Stimulated activated CD4-positive, alpha-beta T cell treated with anti-CD3 and anti-CD28 coated beads, Interleukin-4, amount 100 ng/mL, for 1 hour (primary cell): ENCODE measurements at places on chromosomes 2 and 18.

DNA sequence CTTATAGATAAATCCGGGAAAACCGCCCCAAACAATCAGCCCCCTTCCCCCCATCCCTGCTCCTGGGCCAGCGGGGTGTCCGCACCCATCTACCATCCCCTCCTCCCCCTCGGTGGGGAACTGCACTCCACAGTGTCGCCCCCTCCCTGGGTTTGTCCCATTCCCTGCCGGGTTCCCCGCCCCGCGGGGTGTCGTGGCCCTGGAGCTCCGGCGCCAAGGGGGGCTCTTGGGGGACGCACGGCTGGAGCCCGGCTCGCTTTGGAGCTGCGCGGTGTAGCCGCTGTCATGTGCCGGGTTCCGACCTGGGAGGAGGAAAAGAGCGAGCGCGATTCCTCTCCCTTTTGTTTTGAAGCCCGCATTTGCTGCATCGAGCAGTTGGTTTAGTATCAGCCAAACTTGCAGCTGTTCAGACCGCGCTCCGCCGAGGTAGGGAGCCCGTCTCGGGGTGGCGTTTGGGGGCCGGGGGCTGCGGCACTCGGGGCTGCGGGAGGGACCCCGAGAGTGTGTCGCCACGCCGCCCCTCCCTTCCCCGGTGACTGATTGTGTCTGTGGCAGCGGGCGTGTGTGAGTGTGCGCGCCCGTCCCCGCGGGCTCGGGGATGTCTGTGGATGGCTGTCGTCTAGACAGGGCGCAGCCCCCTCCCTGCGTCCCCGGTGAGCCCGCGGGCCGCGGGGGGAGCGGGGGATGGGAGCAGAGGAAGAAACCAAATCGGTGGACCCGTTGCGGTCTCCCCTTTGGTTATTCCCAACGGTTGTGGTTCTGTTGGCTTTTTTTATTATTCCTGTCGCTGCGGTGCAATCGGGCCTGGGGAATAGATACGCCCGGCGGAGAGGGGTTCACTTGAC lies 797 bp downstream of the CTIF start:
- DNase-seq, result peak; percentile 34

DNA sequence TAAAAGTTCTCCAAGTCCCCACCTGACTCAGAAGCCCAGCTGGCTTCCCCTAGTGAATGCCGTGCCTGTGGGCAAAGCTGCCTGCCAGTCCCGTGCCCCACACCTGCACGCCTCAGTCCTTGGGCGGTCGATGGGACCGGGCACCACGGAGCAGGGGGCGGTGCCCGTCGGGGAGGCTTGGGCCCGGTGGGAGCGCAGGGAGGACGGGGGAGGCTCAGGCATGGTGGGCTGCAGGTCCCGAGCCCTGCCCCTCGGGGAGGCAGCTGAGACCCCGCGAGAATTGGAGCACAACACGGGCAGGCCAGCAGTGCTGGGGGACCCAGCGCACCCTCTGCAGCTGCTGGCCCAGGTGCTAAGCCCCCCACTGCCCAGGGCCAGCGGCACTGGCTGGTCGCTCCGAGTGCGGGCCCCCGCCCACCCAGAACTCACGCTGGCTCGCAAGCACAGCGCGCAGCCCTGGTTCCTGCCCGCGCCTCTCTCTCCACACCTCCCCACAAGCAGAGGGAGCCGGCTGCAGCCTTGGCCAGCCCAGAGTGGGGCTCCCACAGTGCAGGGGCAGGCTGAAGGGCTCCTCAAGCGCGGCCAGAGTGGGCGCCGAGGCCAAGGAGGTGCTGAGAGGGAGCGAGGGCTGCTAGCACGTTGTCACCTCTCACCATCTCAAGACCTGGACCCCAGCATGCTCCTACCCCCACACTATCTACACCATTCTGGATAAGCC lies 215.5 kb downstream of the TNS1 start:
- DNase-seq, result no peak

DNA sequence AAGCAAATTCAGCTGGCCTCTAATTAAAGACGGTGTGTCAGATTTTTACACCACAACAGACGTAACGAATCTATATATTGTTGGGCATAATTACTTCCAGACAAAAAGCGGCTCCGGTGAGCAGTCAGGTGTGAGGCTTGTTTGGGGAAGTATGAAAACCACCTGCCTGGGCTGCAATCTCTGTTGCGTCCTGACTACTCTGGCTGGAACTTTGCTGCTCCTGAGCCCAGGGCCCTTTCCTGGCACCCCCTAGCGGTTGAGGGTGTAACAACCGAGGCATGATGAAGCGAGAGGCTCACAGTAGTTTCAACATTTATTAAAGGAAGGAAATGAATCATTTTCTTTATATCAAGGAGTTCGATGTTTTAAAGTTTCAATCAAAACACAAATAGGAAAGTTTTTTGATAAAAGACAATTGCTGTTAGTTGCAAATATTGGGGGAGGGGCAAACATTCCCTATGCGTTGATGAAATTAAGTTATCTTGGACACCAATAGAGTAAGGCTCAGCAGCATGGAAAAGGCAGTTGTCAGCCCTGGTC lies 10.6 kb upstream of the ITGB6 start:
- DNase-seq, result peak; percentile 73

DNA sequence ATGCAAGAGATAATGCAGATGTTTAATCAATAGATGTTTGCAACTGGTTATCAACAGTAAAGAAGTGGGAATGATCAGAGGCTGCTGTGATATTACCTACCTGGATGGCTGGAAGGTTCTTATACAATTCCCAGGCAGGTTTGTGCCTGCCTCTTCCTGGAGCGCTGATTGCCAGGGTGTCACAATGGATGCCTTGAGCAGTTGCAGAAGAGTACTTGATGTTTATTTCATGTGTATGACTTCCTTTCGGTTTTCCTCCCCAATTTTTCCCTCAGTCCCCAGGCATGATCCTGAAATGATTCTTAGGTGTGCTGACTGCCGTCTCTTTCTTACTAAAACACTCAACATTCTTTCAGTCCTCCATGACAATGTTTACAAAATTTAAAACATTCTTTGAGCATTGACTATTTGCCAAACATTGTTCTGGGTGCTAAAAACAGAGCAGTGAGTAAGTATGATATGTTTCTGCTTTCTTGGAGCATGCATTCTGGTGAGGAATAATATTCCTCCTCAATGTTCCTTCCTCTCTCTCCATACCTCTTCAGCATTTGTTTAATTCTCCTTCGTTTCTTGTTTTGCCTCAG lies 416.6 kb upstream of the TRIB2 start:
- DNase-seq, result no peak

DNA sequence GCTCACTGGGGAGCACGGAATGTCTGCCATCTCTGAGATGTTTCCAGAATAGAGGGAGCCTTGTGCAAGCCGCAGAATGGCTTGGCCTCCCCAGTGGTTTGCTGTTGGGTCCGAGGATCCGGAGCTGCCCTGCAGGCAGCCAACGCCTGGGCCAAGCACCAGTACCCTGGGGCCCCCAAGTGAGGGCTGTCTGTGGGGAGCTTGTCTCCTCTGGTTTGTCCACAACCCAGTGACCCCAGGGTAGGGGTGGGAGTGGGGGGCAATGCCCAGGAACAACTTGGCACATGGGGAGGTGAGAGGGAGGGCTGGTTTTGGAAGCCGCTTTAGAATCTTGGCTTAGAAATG lies 147.1 kb downstream of the CABLES1 start:
- no peak for DNase-seq

DNA sequence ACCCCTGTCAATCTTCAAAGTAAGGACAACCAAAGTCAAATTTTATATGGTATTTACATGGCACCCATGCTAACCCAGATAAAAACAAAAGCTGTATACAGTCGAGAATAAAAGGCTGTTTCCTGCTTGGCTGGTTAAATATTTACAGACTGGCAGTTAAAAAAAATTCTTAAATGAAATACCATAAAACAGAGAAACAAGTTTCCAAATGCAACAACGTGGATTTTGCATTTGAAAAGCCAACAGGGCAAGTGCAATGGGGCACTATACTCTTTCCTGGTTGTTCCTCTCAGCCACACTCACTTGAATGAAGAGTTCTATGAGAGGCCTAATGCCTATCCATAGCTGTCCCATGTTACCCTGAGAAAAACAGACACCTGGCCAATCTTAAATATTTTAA lies 6.1 kb upstream of the NR4A2 start:
- no peak for DNase-seq

GRCh38 chr2:146246736-146247523 lies 1597.9 kb upstream of the ACVR2A start:
- DNase-seq, result no peak

- DNase-seq, result no peak
These were observed 35.6 kb downstream of the PDE6D start for GRCh38 chr2:231745303-231746038.

DNA sequence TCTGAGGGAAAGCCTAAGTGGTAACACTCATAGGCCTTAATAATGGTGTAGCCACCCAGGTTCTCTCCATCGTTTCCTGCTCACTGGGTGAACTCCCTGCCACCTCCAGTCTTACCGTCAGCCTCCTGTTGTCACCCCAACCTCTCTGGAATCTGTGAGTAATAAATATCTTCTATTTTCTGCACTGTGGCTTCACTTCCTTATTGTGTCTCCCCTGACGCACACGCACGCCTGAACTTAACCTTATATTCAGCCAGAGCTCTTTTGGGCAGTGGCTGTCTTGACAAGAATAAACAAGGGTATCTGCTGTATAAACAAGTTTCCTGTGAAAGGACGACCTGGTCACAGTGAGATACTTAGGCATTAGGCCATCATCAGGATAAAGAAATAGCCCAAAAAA lies 467.2 kb downstream of the SPAG16 start:
- no peak for DNase-seq

DNA sequence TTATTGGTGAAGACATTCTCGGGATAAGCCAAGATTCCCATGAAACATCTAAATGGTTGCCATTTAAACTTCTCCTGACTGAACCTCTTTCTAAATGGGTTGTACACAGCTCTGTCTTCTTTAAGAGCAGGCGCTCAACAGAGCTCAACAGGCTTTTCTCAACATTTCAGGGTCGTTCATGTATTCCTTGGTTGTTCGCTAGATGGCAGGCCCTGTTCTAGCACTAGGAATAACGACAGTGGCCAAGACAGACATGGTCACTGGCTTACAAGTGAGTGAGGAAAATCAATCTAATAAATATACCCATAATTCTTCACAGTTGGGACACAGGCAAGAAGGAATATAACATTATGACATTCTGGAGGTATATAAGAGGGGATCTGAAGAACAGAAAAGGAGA lies 154.5 kb downstream of the SMAD2 start:
- DNase-seq, result no peak

- DNase-seq, result no peak
These were observed 14.4 kb upstream of the PTMA start for GRCh38 chr2:231693956-231694355.

DNA sequence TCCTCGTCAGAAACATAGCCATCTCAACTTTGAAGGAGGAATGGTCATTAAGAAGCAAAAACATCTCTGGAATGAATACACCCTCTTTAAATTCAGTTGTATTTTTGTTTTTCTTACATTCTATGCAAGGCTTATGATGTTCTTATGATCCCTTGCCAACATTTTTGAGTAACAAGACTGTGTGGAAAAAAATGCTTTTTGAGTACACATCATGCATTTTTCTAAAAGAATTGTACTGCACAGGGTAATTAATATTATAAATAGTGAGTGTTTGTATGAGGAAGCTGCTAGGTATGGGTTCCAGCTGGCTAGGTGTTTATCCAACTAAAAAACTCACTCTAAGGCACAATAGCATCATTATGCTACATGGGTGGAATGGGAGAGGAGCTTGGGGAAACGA lies 59.0 kb upstream of the SPATS2L start:
- no peak for DNase-seq

- no peak for DNase-seq
These were observed 14.8 kb upstream of the PROC start for GRCh38 chr2:127403460-127403859.

DNA sequence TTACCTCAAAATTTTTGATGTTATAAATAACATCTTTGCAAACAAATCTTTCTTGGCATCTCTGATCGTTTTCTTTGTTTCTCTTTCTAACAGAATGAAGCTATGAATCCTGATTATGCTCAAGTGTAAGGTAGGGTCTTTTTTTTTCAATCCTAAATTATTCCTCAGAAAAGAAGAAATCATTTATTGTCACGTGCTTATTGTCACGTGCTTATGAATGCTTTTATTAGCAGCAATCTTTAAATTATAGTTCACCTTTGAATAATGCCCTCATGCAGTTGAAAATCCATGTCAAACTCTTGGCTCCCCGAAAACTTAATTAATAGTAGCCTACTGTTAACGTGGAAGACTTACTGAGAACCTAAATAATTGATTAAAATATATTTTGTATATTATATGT lies 39.2 kb upstream of the EPAS1 start:
- DNase-seq, result no peak
